ENCODE measurements at places on chromosomes 7 and 10.

- no peak for DNase-seq
Observed at GRCh38 chr10:7406712-7407333, 4.0 kb downstream of the SFMBT2 start.

DNA sequence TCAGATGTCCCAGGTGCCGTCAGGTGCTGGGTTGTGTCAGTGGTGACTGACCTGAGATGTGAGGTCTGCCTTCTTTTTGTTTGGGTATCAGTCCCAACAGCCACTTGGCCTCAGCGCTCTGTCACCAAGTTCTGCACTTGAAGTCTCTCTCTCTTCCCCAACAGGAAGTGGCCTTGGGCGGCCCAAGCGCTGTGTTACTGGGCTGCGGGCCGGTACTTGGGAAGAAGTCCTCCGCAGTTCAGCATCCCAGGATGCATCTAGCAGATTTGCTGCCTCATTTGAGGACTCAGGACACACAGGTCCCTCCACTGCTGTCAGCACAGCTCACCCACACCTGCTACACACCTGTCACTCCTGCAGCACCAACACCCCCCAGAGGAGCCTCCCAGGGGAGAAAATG is 40.1 kb downstream of the LYZL2 start:
- DNase-seq: no peak

GRCh38 chr7:158461824-158462223 is 125.8 kb downstream of the PTPRN2 start:
- DNase-seq: no peak

- DNase-seq: no peak
Observed at GRCh38 chr10:34148305-34148657, 666.8 kb downstream of the PARD3 start.

DNA sequence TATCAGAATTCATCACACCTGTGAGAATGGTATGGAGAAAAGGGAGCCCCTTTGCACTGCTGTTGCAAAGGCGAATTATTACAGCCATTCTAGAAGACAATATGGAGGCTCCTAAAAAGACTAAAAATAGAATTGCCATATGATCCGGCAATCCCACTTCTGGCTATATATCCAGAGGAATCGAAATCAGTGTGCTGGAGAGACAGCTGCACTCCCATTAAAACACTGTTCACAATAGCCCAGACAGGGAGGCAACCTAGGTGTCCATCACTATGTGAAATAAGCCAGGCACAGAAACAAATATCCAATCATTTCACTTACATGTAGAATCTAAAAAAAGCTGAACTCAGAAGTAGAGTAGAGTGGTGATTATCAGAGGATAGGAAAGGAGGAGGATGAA is 26.0 kb upstream of the GJD4 start:
- DNase-seq: no peak

DNA sequence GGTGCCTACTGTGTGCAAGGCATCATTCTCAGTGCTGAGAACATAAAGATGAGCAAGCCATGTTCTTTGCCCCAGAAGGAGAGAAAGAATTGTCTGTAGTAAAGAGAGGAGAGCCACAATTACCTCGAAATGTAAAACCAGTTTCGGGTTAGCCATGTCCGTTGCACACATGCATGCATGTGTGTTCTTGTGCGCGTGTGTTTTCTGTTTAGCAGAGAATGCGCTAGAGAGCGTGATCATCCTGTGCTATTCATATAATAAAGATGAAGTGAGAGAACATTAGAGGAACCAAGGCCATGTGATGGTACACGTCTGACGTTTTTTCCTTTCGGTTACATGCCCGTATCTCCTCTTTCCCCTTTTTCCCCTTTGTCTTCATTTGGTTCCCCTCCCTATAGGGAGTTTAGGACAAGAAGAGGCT is 158.2 kb downstream of the CELF2 start:
- no peak for DNase-seq

GRCh38 chr10:24722676-24723385 is 856 bp downstream of the ARHGAP21 start:
- no peak for DNase-seq

DNA sequence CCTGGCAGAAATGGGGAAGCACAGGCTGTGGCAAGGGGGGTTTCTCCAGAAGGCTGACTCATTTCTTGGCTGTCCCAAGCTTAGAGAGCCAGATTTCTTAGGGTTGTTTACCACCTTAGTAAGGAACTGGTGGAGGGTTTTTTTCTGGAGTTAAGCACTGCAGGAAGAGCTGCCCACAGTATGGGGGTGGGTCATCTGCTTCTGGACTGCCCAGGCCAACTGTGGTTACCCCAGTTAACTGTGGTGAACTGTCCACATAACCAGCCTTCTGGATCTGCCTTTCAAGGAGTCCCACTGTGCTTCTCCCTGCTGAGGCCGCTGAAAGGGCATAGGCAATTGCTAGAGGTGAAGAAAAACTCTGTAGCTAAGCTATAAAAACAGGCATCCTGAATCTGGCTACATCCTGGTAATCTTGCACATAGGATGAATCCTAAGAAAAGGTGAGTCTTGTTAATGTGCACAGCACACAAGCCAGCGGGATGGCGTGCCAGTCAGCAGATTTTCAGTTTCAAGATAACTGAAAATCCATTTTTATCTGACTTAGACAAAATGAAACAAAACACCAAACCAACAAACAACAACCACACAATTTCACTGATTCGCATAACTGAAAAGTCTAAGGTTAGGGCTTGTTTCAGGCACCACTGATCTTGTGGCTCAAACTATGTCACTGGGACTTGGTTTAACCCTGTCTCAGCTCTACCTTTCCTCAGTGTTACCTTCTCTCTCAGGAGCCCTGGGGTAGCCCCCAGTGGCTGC is 21.6 kb upstream of the TSPAN33 start:
- DNase-seq: no peak

GRCh38 chr10:6667679-6668270 is 87.7 kb upstream of the PRKCQ start:
- DNase-seq: no peak

DNA sequence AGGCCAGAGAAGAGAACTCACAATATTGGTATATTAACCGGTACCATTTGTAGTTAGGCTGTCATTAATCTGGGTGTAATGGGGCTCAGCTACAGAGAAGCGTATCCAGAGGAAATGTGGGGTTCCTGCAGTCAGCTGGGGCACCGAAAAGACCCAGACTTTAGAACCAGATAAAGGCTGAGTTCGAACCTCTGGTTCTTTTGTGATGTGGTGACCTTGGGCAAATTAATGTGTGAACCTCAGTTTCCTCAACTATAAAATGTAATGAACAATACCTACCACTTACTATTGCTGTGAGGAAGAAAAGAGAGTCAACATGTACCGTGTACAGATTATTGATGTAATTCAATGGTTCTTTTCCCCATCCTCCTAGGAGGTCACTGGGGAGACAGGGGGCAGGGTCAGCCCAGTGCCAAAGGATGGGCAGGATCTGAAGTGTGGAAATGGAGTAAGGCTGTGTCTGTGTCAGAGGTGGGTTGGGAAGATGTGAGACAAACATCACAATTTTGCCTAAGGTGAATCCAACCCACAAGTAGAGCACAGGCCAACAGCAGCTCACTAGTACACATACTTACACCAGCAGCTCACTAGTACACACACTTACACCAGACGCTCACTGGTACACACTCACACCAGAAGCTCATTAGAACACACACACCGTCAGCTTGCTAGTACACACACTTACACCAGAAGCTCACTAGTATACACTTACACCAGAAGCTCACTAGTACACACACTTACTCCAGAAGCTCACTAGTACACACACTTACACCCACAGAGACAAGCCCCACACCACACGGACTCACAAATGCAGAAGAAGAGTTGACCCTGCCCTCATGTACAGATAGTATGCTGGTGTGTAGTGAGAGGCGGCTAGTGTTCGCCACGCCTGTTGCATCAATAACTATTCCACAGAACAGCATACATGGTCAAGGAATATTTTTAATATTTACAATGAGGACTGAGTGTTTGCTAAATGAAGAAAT is 28.0 kb downstream of the PRSS2 start:
- no peak for DNase-seq

- DNase-seq: no peak
Observed at GRCh38 chr10:94370501-94370900, 7.8 kb upstream of the NOC3L start.

DNA sequence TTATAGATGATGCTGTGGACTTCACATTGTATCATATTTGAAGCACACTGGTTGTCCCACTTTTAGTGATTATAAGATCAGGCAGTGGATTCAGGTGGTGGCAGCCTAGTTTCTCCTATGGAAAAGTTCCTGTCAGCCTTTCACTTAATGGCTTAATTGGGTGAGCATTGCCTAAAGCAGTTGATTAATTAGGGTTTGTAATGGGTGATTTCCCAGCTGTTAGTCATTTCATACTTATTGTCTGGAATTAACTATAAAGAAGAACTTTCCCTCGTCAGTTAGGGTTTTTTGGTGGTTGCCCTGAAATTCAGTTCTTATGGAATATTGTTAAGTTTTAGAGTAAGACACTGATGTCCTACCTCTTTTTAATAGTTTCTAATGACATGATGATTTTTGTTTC is 78.8 kb downstream of the SLC25A40 start:
- no peak for DNase-seq

All from epithelial cell of prostate (primary cell).